Midbrain (tissue), 1 donor: ENCODE measurements at places on chromosomes 11 and 22.

DNA sequence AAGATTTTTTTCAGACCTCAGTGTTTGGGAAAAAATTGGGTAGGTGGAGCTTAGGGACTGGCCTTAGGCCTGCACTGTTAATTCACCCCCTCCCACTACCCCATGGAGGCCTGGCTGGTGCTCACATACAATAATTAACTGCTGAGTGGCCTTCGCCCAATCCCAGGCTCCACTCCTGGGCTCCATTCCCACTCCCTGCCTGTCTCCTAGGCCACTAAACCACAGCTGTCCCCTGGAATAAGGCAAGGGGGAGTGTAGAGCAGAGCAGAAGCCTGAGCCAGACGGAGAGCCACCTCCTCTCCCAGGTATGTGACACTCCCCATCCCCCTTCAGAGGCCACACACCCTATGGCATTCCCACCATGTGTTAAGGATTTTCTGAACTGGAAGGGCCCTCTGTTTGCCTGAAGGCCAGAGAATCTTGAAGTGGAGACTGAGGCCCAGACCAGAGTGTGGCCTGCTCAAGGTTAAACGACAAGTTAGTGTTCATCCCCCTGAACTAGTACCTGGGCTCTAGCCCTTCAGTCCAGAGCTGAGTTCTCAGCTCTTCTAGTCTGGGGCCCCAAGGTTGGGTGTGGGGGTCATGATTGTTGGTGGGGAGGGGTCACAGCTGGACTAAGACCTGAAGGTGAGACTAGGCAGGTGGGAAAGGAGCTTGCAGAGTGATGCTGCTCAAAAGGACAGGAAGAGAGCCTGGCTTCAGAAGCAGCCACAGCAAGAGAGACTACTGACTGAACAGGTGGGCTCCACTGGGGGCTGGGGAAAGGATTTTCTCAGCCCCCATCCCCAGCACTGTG, 2.3 kb upstream of the FOLR1 start:
- no peak for DNase-seq

DNA sequence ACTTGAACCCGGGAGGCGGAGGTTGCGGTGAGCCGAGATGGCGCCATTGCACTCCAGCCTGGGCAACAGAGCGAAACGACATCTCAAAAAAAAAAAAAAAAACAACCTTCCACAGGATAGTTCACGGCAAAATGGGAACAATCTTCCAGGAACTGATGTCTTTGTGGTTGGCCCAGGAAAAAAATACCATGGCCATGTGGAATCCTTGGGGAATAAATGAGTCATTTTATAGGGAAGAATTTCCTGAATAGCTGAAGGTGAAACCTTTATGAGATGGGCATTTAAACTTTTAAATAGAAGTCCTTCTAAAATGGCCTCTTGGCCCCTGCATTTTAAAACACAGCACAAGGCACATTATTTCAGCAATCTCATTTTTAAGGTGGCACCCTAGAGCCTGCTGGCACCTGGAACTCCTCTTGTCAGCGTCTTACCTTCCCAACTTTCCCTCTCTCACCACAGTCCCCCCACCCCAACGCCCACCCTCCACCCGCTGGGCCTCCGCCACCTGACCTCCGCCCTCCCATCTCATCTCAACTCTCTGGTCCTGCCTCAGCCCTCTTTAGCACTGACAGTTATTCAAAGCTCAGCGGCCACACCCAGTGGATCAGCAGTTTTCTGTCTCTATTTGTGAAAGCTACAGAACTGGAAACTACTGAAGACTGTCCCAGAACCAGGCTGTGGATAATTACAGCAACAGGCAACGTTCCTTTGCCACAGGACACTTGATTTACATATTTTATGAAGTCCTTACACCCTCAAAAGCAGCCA, 43.1 kb downstream of the SCGB1A1 start:
- no peak for DNase-seq

GRCh38 chr11:127023991-127024390, 23.4 kb upstream of the KIRREL3 start:
- no peak for DNase-seq

- no peak for DNase-seq
Observed at GRCh38 chr22:20503816-20504215, 3.6 kb upstream of the MED15 start.

- no peak for DNase-seq
Observed at GRCh38 chr22:40449676-40450035, 79.3 kb downstream of the SGSM3 start.

DNA sequence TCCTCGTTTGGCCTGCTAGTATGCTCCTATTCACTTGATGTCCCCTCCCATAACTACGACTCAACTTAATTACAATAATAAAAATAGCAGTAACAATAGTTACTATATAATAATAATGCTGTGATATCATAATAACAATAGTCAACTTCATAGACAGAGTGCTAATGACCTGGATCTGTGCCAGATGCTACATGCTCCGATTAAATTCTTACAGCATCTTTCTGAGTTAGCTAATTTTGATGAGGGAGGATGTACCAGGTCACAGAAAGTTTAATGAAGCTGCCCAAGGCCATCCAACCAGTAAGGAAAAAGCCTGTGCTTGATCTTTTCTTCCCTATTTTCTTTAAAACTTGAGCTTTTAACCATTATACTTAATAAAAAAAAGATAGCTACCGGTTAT, 413.4 kb upstream of the LRRC4C start:
- DNase-seq = no peak

DNA sequence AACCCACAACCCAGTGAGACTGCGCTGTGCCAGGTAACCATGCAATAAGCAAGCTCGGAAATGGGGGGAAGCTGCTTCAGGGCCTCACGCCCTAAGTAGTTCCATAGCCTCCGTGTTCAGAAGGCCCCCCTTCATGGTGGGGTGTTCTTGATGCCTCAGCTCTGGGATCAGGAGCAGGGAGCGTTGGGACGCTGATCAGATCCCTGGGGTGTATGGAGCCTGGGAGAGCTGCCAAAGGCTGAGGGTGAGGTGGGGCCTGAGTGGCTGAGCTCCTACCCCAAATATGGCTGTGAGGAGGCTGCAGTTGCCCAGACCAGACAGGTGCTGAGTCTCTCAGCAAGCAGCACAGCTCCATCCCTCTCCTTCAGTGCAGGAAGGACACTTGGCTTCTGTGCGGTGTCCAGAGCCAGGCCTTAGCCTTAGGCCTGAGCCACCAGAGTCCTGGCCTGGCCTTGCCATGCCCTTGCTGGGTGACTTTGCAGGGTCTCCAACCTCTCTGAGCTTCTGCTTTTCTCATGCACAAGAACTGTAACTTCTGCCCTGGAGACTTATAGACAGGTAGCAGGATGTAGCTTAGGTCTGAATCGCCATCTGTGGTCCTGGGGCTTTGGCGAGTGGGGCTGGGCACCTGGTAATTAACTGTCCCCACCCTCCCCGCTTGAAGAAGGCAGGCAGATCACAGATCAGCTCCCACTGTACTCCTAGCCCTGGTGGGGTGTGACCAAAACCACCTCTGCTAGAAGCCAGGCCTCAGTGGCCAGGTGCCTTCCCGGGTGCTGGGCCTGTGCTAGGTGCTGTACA, 5.3 kb downstream of the MMP11 start:
- DNase-seq = no peak

DNA sequence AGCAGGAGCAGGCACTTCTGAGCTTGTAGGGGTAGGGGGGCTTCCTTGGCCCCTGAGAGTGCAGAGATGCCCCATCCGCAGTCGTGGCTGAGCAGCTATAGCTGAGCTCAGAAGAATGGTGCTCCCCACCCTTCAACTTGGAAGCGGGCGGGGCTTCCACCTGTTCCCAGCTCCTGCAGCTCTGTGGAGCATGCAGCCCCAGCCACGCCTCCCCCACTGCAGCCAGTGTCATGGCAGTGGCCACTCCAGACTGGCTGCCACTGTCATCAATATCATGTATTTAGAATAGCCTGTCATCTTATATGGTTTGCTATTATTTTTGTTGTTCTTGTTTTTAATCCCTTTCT, 213.1 kb downstream of the LRRC4C start:
- no peak for DNase-seq
